Dorsolateral prefrontal cortex (tissue), 122 donors: ENCODE measurements at places on chromosomes 5 and 9.

- DNase-seq: peak; percentile 7
Observed at GRCh38 chr5:168047669-168048111, 243.8 kb upstream of the WWC1 start.

- DNase-seq: no peak
Observed at GRCh38 chr9:36592801-36593583, 20.3 kb downstream of the MELK start.

DNA sequence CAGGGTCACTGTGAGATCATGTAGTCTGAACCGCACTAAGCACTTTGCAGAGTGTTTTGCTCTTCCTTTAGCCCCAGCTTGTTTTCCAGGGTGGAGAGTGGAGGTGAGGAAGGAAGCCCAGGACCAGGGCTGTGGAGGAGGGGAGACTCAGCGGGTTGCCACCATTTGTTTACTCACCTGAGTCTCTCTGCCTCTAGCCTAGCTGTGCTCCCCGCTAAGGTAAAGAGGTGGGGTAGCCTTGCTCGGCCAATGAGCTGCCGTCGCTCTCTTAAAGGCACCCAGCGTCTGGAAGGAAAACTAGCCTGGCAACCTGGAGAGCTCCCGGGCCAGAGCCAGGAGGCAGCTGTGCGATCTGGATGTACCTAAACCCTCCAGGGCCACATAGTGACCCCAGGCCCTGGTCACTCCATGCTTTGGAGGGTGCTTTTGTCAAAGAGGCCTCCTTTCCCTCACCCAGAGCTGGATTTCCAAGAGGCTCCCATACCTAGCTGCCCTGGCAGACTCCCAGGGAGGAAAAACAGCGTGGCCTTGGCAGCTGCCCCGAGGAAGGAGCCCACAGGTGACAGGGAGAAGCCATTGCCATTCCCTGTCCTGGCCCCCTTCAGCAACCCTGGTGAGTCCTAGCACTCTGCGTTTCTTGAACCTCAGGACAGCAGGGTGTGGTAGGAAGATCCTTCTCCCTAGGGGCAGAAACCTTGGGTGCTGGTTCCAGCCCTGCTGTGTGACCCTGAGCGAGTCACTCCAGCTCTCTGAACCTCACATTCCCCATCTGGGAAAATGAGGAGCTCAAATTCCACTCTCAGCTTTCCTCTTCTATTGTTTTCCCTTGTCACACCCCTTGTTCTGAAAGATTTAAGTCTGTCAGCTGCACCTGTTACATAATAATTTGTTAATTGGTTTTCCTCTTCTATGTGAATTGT, 42.4 kb upstream of the LARP1 start:
- no peak for DNase-seq

GRCh38 chr5:114417519-114417918, 55.6 kb downstream of the KCNN2 start:
- DNase-seq: no peak

DNA sequence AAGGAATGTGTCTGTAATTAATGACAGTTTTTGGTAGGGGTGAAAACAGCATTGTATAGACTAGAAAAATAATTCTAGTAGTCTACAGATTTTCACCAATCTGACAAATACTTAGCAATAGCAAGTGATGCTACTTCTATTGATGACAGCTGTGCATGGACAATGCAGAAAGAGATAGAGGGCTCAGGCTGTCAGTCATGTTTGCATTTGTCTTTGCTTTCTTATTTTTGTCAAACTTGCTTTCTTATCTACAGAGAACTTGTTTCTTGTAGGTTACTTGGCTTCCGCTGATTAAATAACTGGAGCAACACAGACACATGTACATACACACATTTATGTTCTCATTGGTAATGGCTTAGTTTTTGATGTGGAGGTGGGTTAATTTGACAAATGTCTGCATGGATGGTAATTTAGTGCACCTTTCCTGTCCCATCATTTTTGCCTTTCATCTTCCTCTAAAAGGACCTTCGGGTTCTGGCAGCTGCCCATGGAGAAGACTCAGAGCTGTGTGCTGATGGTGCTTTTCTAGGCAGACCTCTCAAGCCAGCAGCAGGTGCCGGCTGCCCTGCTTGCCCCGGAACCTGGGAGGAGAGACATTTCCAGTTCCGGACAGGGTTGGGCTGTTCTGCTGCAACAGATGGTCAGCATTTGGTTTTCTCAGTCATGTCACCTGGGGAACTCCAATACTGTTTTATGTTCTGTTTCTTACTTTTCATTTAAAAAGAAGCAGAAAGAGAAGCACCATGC, 28.8 kb downstream of the CAMK4 start:
- no peak for DNase-seq

GRCh38 chr5:6162175-6162574, 216.2 kb downstream of the MED10 start:
- DNase-seq: no peak

- DNase-seq: no peak
Observed at GRCh38 chr5:56482363-56482762, 249.2 kb upstream of the ANKRD55 start.

GRCh38 chr9:128175726-128176125, 15.6 kb downstream of the CIZ1 start:
- no peak for DNase-seq

- no peak for DNase-seq
Observed at GRCh38 chr9:34503406-34503805, 19.4 kb downstream of the ENHO start.

DNA sequence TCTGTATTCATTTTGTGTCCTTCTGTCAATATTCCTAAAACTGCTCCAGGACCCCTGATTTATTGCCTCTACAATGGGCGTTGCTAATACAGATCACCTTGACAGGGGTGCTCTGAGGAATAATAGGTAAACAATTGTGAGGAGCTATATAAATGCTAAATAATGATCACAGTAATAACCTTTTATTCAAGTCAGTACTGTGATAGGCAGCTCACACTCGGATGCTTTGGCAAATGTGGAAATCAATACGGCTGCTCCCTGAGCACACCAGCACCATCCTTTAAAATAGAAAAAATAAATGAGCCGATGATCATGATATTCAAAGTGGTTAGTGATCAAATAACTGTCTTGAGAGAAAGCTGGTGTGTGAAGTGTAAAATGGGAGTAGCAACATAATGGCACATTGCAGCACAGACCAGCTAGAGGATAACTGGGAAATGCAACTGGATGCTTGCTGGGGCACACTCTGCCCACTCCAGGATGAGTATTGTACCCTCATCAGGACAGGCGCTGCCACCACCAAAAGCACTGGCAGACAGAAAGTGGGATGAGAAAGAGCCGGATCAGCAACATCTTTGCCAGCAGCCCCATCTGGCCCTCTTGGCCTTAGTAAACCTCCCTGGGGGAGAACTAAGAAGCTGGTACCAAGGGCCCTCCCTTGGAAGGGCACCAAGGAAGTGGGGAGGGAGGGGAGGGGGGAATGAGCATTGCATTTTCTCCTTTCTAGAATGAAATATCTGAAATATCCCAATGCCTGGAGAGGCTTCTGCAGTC, 69.4 kb upstream of the SPATA31D4 start:
- DNase-seq: no peak

- DNase-seq: no peak
Observed at GRCh38 chr9:96031366-96031824, 155.9 kb downstream of the ERCC6L2 start.

DNA sequence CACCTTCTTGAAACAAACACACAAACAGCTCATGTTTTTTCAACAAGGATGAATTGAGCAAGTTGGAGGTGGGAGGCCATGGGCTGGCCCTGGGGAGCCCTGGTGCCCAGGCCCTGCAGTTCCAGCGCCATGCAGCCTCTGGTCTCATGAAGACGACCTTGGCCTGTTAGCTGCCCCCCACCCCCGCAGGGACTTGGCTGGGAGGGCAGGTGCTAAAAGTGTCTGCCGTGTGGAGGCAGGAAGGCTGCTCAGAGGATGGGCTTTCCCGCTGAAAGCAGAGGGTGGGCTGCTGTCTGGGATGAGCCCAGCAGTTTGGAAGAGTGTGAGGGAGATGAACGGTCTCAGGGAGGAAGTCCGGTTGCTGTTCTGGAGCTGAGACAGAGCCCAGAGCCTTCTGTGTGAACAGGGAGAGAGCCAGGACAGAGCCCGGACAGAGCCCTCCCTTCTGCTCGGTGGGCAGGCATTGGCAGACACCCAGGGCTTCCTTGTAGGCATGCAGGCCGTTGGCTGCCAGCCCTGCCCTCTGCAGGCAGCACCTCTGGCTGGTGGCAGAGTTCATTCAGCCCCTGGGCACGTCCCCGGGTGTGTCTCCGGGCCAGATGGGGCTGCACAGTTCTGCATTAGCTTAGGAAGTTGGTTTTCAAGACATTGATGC, 18.7 kb downstream of the ROPN1L start:
- DNase-seq: peak; percentile 72

DNA sequence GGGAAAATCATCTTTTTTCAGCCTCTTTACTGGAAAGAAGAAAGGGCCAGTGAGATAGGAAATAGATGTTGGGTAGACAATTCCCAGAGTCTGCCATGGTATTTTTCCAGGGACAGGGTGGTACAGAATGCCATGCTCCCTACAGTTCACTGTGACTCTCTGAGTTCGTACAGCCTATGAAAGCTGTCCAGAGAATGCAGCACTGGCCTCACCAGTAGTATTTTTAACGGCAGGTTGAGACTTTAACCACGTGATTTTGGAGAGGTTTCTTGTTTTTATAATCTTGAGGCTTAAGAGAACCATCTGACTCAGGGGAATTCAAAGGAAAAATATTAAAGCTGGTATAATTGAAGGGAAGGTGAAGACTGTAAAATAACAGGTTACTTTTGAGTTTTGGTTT, 10.1 kb upstream of the ZNF474 start:
- DNase-seq: no peak

GRCh38 chr9:136760424-136760823, 2.4 kb upstream of the LCN8 start:
- DNase-seq: no peak

DNA sequence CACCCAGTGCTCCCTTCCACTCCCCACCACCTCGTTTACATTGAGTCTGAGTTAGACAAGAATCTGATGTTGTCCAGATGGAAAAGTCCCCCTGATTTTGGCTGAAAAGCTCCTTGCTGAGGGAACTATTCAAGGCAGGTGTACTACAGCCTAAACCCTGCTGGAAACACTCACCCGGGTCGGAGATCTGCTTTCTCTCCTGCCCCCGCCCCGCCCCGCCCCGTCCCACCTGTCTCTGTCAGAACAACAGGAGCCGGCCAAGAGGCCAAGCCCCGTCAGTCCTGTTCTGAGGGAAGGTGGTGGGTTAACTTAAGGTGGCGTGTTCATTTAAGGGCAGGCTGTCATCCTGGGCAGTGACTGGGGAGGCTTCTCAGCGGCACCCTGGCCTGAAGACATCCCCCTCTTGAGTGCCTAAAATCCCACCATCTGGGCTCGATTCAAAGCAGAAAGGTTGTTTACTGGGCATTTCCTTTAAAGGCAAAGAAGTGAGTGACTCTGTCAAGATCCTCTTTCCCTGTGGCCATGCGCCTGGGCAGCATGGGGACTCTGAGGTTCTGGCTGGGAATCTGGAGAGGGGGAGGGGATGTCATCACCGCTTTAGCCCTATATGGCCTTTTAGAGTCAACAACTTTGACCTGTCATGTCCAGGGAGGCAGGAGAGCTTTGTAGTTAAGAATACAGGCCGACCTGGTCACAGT, 71.1 kb upstream of the NEURL1B start:
- DNase-seq: no peak

GRCh38 chr5:60823574-60823973, 20.5 kb downstream of the ELOVL7 start:
- DNase-seq: no peak

- no peak for DNase-seq
Observed at GRCh38 chr5:123181394-123181801, 92.4 kb downstream of the PRDM6 start.

- no peak for DNase-seq
Observed at GRCh38 chr5:160342413-160342941, 27.9 kb downstream of the C1QTNF2 start.

DNA sequence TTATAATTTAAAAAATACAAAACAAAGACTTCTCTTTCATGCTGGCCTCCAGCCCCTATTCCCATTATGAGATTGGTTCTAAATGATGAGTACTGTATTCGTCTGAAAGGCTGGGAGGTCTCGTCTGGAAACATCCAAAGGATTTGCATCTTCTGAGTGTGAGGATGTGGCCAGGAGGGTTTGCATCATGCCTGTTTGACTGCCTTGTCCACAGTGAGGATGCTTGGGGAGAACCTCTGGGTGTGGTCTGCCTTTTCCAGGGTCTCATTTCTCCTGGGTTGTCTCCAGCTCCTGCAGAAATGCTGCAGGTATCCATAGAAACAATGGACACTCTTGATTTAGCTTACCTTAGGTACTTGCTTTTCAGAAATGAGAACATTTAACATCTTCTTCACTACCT, 26.4 kb upstream of the CXCL14 start:
- no peak for DNase-seq

GRCh38 chr9:92971121-92971520, 23.8 kb downstream of the FGD3 start:
- DNase-seq: no peak

DNA sequence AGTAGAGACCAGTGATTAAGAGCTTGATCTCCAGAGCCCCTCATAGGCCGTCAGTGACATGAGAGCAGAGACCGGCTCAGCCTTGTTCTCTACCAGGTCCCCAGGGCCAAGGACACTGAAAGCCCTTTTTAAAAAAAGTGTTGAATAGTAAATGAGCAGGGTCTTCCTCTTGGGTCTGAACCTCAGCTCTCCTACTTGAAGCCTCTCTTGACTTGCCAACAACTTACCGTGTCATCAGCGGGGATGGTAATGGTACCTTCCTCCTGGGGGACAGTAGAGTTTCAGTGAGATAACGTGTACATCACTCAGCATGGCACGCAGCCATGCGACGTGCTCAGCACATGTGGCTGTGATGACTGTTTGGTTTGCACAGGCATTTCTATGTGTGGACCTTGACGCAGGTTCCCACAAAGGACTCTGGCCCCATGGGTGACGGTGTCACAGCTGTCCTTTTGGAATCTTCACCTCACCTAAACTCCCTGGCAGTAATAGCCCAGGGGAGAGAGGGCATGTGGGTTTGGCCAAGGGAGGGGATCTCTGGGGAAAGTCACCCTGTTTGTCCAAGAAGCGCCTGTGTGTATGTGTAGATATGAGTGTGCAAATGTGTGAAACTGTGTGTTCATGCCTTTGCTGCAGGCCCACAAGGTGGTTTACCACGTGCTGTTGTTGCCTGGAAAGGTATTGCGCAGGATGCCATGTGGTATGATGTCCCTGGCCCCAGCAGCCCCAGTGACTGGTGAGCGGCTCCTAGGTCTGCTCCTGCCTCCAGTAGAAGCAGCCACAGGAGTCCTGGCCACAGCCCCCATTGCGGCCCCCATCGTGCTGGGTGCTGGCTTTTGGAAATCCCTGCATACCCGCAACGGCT, 18.7 kb downstream of the ERGIC1 start:
- DNase-seq: no peak

GRCh38 chr9:107784235-107784958, 294.8 kb upstream of the KLF4 start:
- no peak for DNase-seq

GRCh38 chr5:80860924-80861613, 99.1 kb upstream of the RASGRF2 start:
- DNase-seq: no peak

- DNase-seq: no peak
Observed at GRCh38 chr9:19409401-19410194, 789 bp downstream of the ACER2 start.

- no peak for DNase-seq
Observed at GRCh38 chr5:73030995-73031394, 75.2 kb downstream of the FCHO2 start.

- no peak for DNase-seq
Observed at GRCh38 chr5:56763711-56764466, 51.5 kb upstream of the MAP3K1 start.

GRCh38 chr9:76619640-76620039, 144.6 kb upstream of the PCA3 start:
- no peak for DNase-seq
